RKO (cell line): ENCODE measurements at places on chromosomes 2 and 18.

GRCh38 chr2:171347591-171348032 lies 86.2 kb downstream of the METTL8 start:
- DNase-seq: peak; percentile 51

DNA sequence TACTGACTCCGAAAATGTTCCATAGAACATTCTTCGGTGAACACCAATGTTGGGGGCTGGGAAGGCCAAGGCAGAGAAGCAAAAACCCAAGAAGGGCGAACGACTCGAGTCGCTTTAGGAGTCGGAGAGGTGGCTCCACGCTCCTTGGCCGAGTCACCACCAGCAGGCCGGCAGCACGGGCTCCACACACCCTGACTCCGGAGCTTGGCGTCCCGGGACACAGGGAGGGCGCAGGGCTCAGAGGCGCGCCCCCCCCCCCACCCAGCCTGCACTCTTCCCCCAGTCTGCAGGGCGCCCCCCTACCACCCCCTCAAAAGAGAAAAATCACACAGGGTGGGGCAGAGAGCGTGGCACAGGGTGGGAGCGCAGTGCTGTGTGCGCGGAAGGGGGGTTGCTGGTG lies 7.5 kb upstream of the ADI1 start:
- DNase-seq: no peak

DNA sequence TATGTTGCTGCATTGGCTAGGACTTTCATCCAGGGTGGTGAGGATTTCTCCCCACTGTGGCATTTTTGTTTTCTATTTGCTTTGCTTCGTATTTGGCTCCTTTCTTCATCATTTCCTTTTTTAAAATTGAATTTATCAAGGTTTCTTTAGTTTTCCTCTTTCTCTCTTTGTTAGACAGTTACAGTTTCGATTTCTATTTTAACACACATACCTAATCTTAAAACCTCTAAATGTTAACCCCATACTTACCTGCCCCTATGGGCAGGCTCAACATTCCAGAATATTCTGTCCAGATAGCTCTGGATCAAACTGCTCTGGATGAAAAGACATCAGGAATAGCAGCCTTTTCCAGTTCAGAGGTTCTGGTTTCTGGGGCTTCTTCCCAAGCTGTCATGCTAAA lies 49.2 kb downstream of the DIPK1C start:
- DNase-seq: no peak

DNA sequence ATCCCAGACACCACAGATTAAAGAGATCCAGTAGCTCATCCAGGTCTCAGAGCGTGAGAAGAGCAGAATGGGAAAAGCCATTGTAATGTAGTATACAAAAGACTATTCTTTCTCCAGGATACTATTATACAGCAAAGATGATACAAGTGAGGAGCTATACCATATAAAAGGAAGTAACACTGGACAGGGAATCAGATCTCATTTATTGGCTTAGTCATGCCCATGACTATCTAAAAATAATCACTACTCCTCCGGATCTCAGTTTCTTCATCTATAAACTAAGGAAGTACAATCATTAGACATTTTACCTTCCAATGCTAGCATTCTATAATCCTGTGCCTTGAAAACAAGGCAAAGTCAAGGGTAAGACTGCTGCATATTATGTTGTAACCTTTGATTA lies 19.4 kb downstream of the KRCC1 start:
- DNase-seq: no peak

DNA sequence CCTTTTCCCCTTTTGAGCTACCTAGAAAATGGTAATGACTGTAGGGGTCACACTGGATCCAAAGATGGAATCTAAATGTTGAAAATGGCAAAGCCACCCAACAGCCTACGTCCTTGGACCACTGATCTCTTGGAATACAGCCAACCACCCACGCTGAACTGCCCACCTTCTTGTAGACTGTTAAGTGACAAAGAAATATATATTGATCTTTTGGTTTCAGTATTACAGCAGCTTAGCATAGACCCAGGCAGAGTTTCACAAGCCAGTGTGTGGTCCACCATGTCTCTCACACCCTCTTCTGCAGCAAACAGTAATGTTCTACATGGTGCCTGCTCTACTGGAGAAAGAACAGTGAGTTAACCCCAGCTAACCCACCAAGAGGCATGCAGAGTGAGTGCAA lies 20.2 kb downstream of the CACNB4 start:
- DNase-seq: no peak

GRCh38 chr2:227164763-227165291 lies 403 bp downstream of the COL4A3 start:
- no peak for DNase-seq

DNA sequence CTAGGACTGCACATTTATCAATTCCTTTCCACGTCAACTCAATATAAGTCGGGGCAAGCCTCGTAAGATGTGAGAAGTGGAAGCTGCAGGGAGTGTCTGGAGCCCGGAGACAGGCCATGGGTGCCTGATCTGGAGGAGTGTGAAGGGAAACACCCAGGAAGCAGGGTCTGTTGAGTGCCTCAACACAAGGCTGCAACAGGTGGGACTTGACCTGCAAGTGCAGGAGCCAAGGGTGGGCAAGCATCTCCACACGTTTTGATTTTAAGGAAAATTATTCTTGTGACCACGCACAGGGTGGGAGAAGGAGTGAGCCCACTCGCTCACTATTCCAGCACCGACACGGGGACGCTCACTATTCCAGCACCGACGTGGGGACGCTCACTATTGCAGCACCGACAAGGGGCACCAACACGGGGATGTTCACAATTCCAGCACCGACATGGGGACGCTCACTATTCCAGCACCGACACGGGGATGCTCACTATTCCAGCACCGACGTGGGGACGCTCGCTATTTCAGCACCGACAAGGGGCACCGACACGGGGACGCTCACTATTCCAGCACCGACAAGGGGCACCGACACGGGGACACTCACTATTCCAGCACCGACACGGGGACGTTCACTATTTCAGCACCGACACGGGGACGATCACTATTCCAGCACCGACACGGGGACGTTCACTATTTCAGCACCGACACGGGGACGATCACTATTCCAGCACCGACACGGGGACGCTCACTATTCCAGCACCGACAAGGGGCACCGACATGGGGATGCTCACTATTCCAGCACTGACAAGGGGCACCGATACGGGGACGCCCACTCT lies 197.3 kb downstream of the EIPR1 start:
- DNase-seq: no peak

- no peak for DNase-seq
Observed at GRCh38 chr2:191333911-191334357, 88.7 kb downstream of the MYO1B start.

DNA sequence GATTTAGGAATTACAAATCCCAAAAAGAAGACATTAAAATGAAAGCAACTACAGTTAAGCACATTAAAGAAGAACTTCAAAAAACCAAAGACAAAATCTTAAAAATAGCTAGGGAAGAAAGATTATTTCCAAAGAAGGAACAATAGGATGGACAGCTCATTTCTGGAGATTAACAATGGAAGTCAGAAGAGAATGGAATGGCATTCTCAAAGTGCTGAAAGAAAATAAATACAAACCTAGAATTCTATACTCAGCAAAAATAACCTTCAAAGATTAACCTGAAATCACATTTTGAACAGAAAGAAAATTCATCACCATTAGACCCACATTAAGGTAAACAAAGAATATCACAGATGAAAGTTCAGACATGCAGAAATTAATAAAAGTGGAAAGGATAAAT lies 229.2 kb downstream of the HDAC4 start:
- no peak for DNase-seq

GRCh38 chr18:31294199-31294747 lies 23.7 kb upstream of the DSG1 start:
- no peak for DNase-seq

GRCh38 chr2:10522170-10522448 lies 74.0 kb upstream of the ODC1 start:
- no peak for DNase-seq

DNA sequence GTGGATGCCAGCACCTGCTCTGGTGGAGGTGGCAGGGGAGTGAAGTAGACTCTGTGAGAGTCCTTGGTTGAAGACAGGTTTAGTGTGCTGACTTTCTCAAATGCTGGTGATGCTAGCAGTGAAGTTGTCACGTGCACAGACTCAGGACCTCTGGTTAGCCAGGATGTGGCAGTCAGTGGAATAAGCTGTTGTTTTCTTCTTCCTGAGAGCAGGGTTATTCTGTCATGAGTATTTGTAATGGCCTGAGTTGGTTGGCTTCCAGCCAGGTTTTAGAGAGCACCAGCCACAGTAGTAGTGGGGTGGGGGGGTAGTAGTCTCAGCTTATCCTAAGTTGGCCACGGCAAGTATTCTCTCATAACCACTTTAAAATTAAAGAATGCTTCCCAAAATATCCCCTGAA lies 238.5 kb upstream of the FBXO11 start:
- DNase-seq: peak; percentile 14

DNA sequence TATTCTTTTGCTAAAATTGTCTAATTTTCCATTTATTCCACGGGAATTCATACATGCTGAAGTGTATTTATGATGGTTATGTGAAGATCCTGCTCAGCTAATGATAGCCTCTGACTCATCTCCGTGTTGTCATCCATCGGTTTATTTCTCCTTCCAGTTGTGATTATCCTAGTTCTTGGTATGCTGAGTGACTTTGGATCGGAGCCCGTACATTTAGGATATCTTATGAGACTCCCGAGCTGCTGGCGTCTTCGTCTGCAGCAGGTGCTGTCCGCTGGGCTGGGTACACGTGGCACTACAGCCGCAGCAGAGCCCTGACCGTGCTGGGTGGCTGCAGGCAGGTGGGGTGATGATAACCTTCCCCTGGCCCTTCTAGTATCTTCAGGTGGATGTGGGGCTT lies 40.1 kb upstream of the GALR1 start:
- no peak for DNase-seq
